ENCODE measurements at places on chromosomes 11 and 22. TPM values are rescaled to one million over a fixed set of nuclear protein-coding genes. Genes with fewer than 3 reads are reported as not detected.

The SAA4 gene
- polyA plus RNA-seq: not detected

The C11orf98 gene
- 81.5 TPM for polyA plus RNA-seq

The EWSR1 gene
- polyA plus RNA-seq: 257 TPM

The C11orf97 gene
- polyA plus RNA-seq: not detected

The GAL3ST3 gene
- polyA plus RNA-seq: not detected

The DRG1 gene
- polyA plus RNA-seq: 87.4 TPM

The SLC22A8 gene
- not detected for polyA plus RNA-seq

The MEI1 gene
- not detected for polyA plus RNA-seq

The TSG101 gene
- 130 TPM for polyA plus RNA-seq

The ATP5MG gene
- 338 TPM for polyA plus RNA-seq

The PAMR1 gene
- 4.1 TPM for polyA plus RNA-seq

The TUBA8 gene
- 0.41 TPM for polyA plus RNA-seq

The RFPL3 gene
- polyA plus RNA-seq: not detected
